ENCODE measurements at places on chromosomes 3 and 15.

DNA sequence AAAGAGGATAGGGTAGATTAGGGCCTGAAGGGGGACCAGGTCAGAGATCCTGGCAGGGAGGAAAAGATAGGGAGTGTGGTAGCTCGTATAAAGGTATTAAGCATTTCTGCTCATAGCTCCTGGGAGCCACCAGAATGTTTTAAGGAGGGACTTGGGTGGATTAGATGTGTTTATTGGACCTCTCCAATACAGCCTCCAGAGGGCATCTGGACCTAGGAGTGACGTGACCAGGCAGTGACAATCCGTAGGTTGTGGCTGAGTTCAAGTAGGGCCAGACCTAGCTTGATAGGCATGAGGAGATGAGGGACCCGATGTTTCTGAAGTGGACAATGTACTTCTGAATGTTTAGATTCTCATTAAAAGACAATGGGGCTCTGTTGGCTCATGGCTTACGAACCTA is 435.2 kb downstream of the MCTP2 start:
- no peak for DNase-seq

GRCh38 chr3:174767406-174767805 is 91.7 kb upstream of the NAALADL2 start:
- no peak for DNase-seq

- DNase-seq: no peak
These were observed 45.8 kb upstream of the FSIP1 start for GRCh38 chr15:39828374-39828931.

- no peak for DNase-seq
These were observed 21.8 kb downstream of the METTL6 start for GRCh38 chr3:15405448-15406050.

Measured in progenitor cell of endocrine pancreas (in vitro differentiated cells).